ENCODE measurements at places on chromosomes 5 and 9. TPM values are rescaled to one million over a fixed set of nuclear protein-coding genes. Genes with fewer than 3 reads are reported as not detected.
A peak's percentile ranks its signal among the peaks of the same experiment; 100 is the strongest.

GRCh38 chr5:125470280-125470902, 724.0 kb upstream of the ZNF608 start:
- DNase-seq = no peak

DNA sequence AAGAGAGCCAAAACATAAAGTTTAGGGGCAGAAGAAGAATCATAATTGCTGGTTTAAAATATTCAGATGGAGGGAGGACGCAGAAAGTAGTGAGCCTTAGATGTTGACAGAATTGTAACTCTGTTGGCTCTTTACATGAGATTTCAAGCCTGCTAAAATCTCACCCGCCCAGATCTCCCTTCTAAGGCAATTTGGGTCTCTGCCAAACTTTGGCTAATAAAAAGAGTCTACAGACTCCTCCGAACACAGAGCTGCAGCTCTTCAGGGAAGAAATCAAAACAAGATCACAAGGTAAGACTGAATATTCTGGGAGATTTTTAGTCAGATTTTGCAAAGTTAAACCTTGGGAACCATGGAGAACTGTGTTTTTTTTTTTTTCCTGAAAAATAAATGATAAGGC, at the start of gene IL33:
TSS of gene IL33 (plus strand) at position 246 of the 400 bp plus-strand sequence. CDS start 25,888 bp downstream, outside the sequence.
- DNase-seq = no peak

GRCh38 chr5:135170500-135170899, 136.5 kb upstream of the PITX1 start:
- DNase-seq = no peak

DNA sequence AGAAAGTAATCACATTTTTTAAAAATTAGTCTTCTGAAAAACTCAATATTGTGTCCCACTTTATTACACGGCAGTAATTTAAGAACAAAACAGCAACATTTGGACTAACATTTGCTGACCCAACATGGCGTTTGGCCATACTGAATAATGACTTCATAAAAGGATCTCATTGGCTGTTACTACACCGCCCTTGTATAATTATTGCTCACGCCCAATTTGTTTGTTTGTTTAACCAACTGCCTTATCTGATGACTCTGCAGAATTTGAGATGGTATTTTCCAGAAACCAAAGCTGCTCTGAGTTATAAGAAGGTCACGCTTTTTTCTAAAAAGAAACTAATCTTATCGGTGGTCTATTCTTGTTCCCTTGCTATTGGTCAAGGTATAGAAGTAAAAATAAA, 200.2 kb upstream of the TARS1 start:
- DNase-seq = no peak

GRCh38 chr9:29640507-29640906, 2067.2 kb upstream of the C9orf72 start:
- DNase-seq = no peak

DNA sequence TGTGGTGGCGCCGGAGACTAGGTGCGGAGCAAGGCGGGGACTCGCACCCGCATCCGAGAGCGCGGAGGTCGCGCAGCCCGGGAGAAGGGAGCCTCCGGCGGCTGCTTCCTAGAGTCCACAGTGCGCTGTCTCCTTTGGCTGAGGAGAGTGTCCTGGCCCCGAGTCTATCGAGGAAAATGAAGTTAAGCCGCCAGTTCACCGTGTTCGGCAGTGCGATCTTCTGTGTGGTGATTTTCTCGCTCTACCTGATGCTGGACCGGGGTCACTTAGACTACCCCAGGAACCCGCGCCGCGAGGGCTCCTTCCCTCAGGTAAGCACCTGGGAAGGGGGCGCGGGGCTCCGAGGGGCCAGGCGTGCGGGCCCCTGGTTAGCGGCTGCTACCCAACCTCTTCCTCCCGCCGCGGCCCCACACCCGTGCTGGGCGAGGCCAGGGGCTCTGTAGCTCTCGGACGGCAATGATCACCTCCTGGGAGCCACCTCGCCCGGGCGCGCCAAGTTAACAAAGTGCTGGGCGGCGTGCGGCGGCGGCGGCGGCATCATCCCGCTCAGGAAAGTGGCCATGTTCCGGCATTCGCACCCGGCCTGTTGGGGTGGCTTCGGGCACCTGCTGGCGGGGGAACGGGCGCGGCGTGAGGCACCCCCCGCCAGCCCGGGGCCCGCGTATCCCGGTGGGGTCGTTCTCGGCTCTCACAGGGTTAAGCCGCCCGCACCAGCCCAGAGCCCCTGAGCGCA, 681 bp downstream of the MAN2A1 start:
- DNase-seq = peak; percentile 35

- no peak for DNase-seq
These were observed 50.3 kb downstream of the GNAQ start for GRCh38 chr9:77981332-77981731.

DNA sequence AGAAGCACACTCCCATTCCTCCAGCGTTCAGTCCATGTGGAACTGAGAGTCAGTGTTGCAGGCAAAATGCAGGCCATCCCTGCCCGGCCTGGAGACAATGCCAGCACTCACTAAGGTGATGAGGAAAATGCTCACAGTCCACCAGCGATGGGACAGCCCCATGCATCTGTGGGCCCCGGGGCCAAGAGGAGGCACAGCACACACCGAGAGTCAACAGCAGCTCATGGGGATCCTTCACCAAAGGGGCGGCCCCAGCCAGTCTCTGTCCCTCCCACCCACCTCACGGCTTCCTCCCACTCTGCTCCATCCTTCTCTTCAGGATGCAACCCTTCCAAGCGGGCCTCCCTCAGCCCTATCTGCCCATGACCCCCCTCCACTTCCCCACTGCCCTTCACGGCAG, 6.2 kb downstream of the SEMA4D start:
- no peak for DNase-seq

GRCh38 chr5:75242067-75242466, 5.4 kb upstream of the ANKRD31 start:
- DNase-seq = no peak

DNA sequence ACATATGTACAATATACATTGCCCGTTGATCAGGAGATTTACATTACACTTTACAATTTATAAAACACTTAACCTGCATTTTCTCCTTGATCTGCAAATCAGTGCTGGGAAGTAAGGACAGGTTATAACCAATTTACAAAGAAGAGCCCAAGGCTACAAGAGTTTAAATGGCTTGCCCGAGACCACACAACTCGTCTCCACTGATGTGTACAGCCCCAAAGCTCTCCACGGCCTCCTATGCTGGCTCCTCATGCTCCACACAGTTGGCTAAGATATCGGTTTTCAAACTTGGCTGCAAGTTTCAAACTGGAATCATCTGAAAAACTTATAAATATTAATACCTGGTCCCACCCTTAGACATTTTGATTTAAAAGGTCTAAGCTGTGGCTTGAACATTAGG, 10.3 kb downstream of the ACTL7B start:
- no peak for DNase-seq

DNA sequence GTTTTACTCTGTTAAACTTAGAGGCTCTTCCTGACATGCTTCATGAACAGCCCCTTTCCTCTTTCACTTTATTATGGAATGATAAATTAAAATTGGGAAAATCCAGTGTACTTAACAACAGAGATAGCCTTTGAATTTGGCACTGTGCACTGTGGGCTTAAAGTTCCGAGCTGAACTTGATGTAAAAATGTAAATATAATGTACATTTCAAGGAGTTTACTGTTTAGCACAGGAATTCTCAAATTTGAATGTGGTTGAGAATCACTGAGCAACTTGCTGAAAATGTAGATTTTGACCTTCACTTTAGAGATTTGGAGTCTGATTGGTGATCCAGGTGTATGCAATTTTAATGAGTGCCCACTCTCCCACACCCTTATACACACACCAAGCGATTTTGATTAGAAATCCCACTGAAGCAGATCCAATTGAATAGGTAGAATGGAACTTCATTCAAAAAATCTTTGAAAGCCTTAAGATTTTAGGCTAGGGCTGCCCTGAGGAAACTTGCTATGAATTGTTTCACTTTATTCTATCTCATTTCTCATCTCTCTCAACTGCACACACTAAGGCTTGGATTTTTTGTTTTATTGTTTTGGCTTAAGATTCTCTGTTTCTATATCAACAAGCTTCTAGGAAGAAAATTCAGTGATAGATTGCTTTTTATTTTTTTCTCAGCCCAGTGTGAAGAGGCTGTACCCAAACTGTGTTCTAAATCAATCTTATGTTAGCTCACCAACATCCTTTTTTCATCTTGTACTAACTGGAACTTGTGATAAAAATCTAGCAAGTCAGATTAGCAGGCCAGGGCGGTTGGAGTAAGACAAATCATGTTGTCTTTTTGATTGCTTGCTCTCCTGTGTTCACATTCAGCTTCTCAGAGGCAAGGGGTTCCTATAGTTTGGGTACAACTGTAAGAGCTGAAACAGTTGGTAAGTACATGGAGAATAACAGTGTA, 22.9 kb downstream of the NUDT12 start:
- DNase-seq = no peak

DNA sequence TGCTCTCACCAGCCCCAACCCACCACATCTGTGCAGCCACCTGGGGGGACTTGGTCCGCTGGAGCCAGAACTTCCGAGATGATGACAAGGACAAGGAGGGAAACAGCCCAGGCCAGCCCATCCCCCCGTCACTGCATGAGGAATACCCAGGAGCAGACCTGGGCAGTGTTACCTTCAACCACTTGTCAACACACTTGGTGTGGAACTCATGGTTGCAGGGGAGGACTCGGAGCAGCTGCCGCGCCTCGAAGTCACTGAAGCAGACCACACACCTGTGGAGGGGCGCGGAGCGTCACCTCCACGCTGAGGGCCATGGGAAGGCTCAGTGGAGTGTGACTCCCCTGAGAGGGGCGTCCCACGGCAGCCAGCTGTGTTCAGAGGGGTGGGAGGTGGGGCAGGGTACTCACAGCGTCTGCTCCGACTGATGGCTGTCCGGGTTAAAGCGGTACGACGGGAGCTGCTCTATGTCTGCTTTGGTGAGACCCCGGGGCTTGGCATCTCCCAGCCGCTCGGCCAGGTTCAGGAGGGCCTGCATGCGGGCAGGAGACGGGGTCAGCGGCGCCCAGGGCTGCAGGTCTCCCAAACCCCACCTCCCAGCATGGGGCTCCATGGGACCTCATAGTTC, 8.0 kb downstream of the RNF44 start:
- DNase-seq = no peak

DNA sequence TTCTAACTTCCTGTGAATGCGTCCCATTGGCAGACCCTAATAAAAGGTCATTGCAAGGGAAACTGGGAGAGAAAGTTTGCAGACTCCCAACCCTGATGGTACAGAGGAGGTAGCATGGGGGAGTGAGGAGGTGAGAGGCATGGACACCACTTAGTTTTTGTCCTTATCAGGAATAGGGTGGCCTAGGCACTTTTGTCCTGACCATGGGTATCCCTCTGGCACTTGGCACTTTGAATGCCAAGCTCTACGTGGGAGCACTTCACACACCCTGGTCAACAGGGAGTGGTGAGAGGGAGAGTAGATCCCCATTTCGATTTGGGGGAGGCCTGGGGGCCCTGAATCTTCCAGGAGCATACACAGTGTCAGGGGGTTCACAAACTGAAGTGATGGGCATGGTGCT, 75.6 kb upstream of the SH3PXD2B start:
- DNase-seq = no peak

GRCh38 chr9:135787317-135787716, 85.3 kb downstream of the KCNT1 start:
- no peak for DNase-seq

DNA sequence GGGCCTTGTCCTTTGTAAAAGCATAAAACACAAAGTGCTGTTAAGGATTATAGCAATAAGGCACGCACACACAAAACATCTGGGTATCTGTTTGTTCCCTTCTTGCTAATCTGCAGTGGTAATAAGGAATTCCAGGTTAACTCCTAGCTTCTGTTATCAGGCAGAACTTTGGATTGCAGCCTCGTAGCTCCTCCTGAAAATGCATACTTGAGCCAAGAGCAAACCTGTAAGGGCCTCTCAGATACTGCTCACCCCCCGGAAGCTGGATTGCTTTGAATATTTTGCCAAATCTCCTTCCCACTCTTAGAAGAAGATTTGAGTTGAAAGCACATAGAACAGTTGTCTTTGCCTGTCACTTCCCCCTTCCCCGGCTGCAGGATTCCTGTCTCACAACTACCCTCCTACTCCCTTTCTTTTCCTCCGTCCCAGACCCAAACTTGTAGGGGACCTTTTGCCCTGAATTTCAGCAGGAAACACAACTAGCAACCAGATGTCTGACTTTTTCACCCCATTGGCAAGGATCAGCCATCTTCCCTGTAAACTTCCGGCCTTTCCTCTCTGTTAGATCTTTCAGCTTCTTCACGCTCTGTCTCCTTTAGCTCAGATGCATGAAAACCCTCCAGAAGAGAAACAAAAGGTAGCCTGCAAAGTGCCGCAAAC, 28.2 kb upstream of the SMAD5 start:
- peak; percentile 79 for DNase-seq

Gene PCDHB10
- total RNA-seq = 0.09 TPM

Gene DMRT3
- not detected for total RNA-seq

Gene NMUR2
- total RNA-seq = 0.57 TPM

Gene TAF1L
- total RNA-seq = not detected

Gene ACOT12
- 1.4 TPM for total RNA-seq

Gene PCDHA9
- total RNA-seq = not detected
